Mucosa of gallbladder (tissue), 1 donor: ENCODE measurements at places on chromosomes 6 and 20. TPM values are rescaled to one million over a fixed set of nuclear protein-coding genes. Genes with fewer than 3 reads are reported as not detected.

- no peak for DNase-seq
Measured at GRCh38 chr20:14570811-14571210, 233.4 kb upstream of the FLRT3 start.

DNA sequence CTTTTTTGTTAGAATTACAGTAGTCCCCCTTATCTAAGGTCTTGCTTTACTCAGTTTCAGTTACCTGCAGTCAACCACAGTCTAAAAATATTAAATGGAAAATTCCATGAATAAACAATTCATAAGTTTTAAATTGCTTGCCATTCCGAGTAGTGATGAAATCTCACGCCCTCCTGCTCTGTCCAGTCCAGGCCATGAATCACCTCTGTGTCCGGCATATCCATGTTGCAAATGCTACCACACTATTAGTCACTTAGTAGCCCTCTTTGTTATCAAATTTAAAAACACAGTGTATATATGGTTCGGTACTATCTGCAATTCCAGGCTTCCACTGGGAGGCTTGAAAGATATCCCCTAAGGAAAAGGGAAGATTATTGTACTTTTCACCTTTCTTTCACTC is 164.6 kb upstream of the FAM83B start:
- DNase-seq = no peak

- no peak for DNase-seq
Measured at GRCh38 chr6:170497841-170498301, 55.2 kb downstream of the PSMB1 start.

GRCh38 chr6:163539101-163539762 is 124.7 kb downstream of the QKI start:
- DNase-seq = no peak

DSP gene
- 79.1 TPM for total RNA-seq

GRCh38 chr6:128740951-128741350 is 142.0 kb upstream of the LAMA2 start:
- no peak for DNase-seq

DNA sequence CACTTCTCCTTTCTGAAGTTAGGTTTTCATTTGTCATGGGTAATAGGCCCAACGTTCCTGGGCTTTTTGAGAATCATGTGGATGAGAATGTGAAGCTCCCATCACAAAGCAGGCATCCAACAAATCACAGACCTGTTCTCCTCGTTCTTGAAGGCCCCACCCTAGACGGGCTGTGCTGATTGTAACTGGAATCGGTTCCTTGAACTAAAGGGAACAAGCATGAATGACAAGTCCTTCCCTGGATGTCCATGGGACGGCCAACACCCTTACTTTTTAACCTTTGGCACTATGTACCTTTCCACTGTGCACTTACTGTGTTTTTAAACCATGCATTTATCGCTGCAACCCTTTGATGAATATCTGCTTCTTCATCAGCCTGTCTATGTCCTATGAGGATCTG is 438.2 kb downstream of the CD83 start:
- DNase-seq = no peak

DNA sequence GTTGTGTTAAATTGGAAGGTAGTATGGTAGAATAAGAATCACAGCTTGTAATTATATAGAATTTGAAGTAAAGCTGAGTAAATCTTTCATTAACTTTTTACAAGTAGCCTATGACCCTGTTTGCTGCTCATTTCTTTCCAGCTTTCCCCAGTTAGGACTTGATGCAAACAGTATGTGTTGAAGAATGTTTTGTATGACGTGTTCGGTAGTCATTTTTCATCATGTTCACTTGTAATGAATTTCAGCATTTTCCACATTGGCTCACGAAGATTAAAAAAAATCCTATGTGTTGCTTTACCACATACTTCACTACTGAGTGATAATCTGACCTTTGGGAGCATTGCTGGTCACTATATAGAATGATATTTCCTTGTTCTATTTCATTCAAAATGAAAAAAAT is 162.4 kb downstream of the CDKAL1 start:
- DNase-seq = no peak

PLEKHG1 gene
- 24.5 TPM for total RNA-seq

GRCh38 chr20:61846074-61846473 is 219.6 kb downstream of the TAF4 start:
- no peak for DNase-seq

RIPOR2 gene
- 3.2 TPM for total RNA-seq

- DNase-seq = no peak
Measured at GRCh38 chr6:98932381-98932780, 15.4 kb downstream of the FBXL4 start.

DNA sequence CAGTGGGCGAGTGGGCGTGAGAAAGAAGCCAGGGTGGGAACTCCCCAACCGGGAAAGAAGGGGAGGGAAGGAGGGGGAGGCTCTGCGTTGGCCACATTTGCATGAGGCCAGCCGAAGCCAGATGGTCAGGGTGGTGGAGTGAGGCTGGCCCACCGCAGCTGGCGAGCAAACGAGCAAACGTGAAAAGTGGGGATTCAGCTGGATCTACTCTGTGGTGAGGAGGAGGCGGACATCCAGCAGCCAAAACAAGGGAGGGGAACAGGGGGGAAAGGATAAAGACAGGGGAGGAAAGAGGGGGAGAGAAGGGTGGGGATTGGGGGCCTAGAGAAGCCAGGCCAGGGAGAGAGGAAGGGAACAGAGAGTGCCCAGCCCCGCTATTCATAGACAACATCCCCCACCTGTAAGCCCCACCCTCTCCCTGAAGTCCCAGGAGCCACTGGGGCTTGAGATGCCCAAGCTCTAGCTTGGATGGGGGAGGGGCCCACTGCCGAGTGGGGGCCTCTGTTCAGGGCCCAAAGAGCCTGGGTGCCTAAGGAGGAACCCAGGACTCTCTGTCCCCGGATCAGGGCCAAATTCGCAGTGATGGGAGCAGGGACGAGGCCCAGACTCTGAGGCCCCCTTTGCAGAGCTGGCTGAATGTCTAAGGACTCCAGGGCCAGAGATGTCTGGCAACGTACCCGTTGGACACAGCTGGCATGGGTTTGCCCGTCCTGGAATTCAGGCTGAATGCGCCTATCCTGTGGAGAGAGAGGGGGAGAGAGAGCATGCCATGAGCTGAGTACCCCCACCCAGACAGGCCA is 45.1 kb downstream of the CPNE5 start:
- no peak for DNase-seq

GRCh38 chr20:58699623-58700107 is 7.1 kb downstream of the NPEPL1 start:
- no peak for DNase-seq

ECT2L gene
- total RNA-seq = 0.14 TPM

VSX1 gene
- not detected for total RNA-seq

- DNase-seq = no peak
Measured at GRCh38 chr6:8492536-8493133, 57.3 kb upstream of the SLC35B3 start.

SULF2 gene
- 74.8 TPM for total RNA-seq

OPRL1 gene
- 1.7 TPM for total RNA-seq

C20orf144 gene
- 0.09 TPM for total RNA-seq

DNA sequence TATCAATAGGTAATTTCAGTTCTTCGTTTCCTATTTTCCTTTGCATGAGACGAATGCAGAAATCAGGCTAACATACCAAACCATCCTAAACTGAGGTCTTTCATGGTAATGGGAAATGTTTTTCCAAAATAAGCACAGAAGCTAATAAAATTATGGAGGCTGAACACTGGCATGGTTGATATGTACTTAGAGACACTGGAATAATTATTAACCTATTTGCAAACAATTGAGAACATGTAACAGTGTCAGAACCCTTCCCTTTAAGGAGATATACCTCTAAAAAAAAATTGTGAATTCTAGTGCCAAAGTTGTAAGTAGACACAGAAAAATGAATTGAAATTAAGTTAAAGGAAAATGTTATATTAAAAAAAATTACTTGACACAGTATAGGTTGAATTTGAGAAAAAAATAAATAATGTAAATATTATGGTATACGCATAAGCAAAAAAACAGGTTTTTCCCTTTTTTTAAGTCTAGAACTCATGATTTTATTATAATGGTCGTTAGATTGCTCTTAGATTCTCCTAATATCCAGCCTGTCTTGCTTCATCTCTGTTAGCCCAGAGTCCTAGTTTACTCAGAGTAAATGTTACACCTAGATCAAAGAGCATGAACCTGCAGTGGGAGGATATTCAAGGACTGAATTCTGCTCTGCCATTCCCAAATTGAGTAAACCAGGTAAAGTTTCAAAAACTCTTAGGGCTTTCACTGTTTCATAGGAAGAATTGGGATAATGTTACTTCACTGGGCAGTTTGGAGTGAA is 1.7 kb downstream of the SLC17A2 start:
- no peak for DNase-seq
